GM13977 (cell line): ENCODE measurements at places on chromosomes 11 and 22.

GRCh38 chr11:75349521-75350116, 1.8 kb downstream of the ARRB1 start:
- no peak for DNase-seq

- no peak for DNase-seq
Measured at GRCh38 chr22:19012308-19012986, 76.4 kb upstream of the PRODH start.

DNA sequence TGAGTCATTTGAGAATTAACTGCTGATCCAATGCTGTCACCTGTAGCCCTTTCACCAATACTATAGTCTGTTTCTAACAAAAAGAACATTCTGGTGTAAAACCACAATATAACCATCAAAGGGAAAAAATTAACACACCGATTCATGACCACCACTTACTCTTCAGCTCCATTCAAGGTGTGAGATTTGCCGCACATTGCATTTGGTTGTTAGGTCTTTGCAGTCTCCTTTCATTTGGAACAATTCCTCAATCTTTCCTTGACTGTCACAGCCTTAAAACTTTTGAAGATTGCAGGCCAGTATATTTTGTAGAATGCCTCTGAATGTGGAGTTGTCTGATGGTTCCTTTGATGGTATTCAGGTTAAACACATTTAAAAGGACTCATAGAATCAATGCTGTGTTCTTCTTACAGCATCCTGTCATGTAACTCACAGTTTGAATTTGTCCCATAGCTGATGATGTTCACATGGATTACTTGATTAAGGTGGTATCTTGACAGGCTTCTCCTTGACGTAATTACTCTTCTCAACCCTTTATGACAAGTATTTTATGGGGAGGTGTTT, 63.6 kb downstream of the TNRC6B start:
- DNase-seq = no peak

- no peak for DNase-seq
Measured at GRCh38 chr11:123103326-123103980, 41.5 kb upstream of the HSPA8 start.

DNA sequence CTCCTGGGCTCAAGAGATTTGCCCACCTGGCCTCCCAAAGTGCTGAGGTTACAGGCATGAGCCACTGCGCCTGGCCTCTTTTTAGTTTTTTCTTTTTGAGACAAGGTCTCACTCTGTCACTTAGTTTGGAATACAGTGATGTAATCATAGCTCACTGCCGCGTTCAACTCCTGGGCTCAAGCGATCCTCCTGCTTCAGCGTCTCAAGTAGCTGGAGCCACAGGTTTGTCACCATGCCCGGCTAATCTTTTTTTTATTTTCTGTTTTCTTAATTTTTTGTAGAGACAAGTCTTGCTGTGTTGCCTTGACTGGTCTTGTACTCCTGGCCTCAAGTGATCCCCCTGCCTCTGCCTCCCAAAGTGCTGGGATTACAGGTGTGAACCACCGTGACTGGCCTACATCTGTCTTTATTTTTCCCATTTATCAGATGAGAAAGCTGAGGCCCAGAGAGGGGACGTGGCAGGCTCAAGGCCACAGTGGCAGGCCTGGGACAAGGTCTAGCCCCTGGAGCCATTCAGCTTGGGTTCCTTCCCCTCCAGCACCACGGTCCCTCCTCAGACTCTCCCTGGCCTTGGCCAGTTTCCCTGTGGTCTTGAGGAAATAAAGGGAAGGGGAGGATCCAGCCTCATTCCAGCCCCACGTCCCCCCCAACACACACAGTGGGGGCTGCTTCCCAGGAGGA, 2.8 kb upstream of the KDELR3 start:
- no peak for DNase-seq

DNA sequence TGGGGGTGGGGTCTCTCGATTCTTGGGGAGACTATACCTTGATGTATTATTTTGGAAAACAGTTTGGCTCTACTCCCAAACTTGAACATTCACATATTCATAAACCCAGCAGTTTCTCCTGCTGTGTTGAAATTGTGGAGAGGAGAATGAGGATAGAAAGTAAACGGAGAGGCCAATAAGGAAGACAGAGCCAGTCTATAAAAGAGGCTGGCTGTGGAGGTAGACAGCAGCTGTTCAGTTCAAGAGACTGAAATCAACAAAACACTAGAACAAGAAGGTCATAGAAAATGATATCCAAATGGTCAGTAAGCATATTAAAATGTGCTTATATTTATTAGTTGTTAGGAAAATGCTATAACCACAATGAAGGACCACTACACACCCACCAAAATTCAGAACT, 1.9 kb upstream of the MOGAT2 start:
- no peak for DNase-seq

DNA sequence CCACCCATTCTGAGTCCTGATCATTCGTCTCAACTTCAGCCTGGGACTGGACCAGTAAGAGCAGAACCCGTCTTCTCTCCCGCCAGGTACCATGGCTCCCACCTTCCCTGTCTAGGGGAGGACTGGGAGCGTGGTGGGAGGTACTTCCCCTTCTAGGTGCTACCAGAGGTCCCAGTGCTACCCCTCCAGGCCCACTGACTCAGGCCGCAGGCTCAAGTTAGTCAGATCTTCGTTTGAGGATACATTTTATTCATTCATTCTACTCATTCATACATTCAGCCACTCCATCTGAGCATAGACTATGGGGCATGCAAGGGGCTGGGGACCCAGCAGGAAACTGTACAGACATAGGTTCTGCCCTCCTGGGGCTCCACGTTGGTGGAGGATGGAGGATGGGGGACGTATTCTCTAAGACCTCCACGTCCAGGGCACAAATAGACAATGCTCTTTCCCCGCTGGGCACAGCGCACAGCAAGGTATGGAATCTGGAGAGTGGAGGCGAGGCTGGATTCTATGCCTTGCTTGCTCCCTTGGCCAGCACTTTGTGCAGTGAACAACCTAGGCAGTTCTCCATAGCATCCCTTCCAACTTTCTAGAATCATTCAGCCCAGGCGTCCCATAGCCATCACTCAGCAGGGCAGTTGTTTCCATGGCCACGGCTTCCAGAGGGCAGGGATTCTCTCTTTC, 1.0 kb upstream of the RAB3IL1 start:
- DNase-seq = peak; percentile 31

DNA sequence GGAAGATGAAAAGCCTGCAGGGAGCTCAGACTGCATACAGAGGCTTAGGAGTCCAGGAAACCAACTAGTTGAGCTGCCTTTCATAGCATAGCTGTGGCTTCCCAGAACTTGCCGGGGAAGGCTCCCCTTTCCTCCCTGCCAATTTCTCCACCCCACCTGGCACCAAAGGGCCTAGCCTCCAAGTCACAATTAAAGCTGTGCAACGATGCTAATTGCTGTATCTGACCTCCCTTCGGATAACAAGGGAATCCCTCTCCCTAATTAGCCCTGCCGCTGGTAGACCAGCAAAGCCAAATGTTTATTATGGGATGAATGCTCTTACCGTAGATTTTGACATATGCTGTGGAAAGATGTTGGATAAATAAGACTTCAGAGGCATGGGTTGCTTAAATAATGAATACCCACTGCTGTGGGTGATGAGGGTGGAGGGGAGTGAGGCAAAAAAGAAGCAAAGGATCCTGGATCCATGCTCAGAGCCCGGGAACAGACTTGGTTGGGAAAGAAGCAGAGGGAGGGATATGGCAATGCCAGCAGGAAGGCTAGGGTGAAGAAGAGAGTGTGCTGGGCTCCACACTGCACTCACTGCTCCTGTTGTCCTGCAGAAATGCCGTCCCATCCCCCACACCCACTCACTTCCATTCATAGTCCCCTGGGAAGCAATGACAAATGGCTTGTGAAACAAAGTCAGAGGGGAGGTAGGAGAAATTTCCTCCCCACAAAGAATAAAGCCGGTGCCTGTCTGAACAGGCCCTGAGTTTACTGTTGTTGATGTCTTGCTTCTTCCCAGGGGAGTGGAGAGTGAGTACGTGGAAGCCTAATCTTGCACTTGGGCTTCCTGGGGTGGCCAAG, 608.1 kb upstream of the CADM1 start:
- no peak for DNase-seq

- DNase-seq = no peak
Measured at GRCh38 chr11:9473408-9473807, 12.6 kb downstream of the ZNF143 start.

DNA sequence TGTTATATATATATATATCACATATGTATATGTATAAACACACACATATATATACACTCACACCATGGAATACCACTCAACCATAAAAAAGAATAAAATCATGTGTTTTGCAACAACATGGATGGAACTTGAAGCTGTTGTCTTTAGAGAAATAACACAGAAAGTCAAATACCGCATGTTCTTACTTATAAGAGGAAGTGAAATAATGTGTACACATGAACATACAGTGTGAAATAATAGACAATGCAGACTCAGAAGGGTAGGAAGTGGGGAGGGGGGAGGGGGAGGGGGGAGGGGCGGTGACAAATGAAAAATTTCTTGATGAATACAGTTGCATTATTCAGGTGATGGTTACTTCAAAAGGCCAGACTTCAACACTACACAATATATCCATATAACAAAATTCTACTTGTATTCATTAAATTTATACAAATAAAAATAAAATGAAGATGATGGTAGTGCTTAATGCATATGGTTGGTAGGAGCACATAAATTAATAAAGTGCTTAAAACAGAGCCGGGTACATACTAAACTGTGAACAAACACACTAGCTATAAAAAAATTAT, 5.8 kb upstream of the OR5B2 start:
- DNase-seq = no peak

DNA sequence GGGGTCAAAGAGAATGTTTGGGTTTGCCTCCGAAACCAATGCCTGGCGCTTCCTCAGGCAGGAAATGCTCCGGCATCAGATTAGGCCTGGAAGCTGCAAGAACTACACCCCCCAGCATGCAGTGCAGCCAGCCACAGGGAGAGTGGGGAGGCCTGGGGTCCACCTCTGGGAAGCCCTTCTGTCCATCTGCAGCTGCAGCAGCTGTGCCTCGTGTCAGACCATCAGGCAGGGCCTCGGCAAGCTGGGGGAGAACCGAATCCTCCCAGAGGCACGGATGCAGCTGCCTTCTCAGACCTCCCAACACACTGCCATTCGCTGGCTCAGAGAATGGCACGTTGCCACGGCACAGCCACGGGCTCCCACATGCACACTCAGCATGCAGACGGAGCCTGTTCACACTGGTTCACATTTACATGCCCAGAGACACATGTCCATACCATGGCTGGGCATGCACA, 57.4 kb downstream of the NECTIN1 start:
- no peak for DNase-seq

- no peak for DNase-seq
Measured at GRCh38 chr22:39289975-39290720, 29.3 kb downstream of the RPL3 start.

DNA sequence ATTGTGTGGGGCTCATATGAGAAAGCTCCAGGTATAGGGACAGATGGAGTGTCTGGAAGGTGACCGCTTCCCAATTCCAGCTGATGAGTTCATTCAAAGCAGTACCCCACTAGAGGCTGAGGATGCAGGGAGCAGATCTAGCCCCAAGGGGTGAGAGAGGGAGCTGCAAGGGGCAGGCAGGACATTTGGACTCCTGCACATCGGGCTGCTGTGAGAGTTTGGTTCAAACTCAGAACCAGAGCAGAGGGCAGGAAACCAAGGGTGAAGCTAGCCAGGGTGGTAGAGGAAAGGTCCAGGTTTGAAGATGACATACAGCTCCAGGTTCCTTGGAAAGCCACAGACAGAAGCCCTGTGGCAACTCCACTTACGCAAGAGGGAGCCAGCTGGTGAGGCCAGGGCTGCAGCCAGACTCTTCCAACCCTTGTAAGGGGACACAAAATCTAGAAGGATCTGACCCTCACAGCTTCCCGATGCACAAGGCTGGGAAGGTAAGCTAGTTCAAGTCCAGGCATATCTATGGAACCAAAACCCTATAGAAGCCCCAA, 1.9 kb downstream of the CSNK2A3 start:
- DNase-seq = no peak

- no peak for DNase-seq
Measured at GRCh38 chr11:34909955-34910354, 6.2 kb downstream of the APIP start.

DNA sequence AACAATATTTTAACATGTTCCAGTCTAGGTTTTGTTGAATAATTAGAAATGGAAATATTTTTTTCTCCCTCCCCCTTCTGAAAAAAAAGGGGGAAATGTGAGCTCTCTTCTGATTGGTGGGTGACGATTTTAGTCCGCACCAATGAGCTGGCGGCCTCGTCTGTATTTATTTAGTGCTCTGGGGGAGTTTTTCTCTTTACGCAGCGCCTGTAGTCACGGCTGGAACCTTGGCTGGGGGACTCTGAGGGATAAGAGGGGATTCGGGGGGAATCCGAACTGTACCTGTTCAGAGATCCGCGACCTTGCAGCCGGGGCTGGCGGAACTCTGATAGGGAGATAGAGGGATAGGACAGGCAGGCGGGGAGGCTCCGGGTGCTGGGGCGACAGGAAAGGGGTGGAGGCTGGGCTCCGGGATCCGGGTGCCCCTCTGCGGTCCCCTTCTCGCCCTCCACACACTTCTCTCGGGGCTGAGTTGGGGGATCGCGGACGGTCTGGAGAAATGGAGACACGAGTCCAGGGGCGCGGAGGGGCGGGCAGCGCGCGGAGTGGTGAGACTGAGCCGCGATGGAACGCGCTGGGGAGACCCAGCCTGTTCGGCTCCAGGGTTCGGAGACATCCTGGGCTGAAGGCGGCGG, 99.7 kb upstream of the HSD17B12 start:
- peak; percentile 50 for DNase-seq

DNA sequence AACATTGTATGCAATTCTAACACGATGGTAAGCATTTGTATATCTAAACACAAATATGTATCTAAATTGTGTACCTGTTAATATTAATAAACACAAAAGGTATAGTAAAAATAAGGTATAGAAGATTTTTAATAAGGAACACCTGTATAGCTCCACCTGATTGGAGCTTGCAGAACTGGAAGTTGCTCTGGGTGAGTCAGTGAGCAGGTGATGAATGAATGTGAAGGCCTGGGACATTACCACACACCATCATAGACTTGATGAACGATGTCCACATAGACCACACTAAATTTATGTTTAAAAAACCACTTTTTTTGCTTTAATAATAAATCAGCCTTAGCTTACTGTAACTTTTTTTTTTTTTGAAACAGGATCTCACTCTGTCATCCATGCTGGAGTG, 97.6 kb upstream of the CLMP start:
- DNase-seq = no peak

- no peak for DNase-seq
Measured at GRCh38 chr22:50308597-50308935, 1.1 kb upstream of the PLXNB2 start.
